ENCODE measurements at places on chromosomes 5 and 9.

DNA sequence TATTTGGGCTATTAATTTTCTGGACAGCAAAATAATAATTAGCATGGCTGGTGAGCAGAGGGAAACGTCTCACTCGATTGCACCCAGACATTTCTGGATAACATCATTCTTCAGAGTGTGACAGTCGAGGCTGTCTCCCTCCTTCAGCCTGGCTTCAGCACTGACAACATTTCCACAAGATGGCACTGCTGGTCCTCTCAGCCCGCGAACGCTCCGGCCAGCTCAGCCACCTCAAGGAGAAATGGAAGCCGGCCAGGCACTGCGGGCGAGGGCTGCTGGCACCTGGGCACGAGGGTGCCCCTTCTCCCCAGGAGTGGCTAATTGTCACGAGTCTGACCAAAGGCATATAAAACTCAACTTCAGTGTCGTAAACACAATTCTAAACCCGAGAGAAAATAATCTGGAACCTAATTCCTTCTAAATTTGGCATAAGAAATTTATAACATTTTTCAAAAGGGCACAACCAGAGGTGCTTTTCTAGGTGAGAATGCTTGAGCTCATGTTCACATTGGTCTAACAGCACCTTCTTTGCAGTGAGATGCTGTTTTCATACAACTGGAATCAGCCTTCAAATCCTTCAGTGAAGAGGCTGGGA, 65.9 kb downstream of the DAP start:
- no peak for DNase-seq

- no peak for DNase-seq
Observed at GRCh38 chr9:38016375-38017135, 52.5 kb downstream of the SHB start.

DNA sequence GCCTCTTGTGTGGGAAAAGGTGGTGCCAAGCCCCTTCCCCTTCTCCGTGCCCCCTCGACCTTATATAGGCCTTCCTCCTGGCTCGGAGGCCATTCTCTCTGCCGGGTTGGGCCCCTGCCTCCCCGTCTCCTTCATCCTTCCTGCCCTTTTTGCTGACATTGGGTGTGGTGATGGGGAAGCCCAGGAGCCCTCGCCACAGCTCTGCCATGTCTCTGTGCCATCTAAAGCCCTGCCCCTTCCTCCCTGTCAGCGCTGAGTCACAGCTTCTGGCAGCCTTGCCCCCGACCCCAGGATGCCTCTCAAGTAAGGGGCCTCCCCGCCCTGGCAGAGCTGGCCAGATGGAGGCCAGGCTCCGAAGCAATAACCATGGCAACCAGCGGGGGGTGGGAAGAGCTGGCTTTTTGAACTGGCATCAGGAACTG, 30.4 kb downstream of the JADE2 start:
- peak; percentile 59 for DNase-seq

DNA sequence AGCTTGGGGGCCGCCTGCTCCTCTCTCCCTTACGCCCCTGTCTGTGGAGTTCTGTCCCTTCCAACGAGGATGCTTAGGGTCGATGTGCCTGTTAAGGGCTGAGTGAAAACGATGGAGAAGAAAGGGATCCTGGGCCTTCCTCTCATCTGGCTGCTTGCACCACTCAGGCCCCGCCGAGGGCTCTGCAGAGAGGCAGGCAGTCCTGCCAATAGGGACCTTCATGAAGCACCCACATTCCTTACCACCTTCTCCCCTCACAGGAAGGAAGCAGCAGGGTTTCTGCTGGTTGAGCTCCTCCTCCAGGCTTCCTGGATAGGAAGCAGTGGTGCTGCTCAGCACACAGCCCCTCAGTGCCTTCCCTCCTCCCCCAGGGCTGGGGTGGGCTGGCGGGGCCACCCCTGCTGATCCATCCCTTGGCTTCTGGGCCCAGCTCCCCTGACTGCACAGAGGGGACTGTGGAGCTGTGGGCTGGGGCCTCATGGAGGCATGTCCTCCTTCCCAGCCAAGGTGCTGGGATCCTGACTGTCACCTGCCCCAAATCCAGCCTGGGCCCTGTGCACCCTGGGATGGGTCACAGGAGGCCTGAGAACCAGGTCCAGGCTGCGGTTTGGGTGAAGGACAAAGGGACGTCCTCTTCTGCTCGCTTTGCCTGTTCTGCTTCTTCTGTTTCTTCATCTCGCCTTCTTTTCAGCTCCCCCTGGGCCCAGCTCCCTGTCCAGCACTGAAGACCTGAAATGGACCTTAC, 50.5 kb downstream of the AHRR start:
- DNase-seq = no peak

DNA sequence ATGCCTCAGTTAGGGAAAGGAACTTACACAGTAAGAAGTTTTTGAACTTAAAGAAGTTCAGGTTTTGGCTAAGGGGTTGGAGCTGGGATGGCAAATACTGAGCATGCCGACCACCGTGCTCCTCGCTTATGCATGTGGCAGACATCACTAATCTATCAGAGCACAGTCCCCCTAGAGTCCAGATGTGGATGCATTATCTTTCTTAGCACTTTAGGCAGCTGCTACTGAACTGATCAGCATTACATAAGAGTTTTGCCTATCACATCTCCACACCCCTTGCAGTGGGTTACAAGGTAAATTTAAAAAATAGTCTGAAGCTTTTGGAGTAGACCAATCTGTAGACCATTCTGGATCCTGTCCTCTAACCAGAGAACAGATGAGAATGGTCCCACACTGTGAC, 22.4 kb downstream of the MACIR start:
- DNase-seq = no peak

GRCh38 chr5:120007598-120007997, 378.2 kb downstream of the FAM170A start:
- DNase-seq = no peak

GRCh38 chr9:130713286-130713960, 19.8 kb downstream of the EXOSC2 start:
- no peak for DNase-seq

- DNase-seq = no peak
Observed at GRCh38 chr5:100322483-100322882, 212.7 kb upstream of the FAM174A start.

DNA sequence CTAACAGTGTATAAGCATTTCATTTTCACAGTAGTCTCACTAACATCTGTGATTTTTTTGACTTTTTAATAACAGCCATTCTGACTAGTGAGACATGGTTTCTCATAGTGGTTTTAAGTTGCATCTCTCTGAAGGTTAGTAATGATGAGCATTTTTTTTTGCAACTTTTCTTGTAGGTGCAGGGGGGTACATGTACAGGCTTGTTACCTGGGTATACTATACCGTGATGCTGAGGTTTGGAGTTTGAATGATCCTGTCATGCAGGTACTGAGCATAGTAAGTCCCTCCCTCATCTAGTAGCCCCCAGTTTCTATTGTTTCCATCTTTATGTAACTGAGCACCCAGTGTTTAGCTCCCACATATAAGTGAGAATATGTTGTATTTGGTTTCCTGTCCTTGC, 444.6 kb upstream of the DAB2 start:
- no peak for DNase-seq

DNA sequence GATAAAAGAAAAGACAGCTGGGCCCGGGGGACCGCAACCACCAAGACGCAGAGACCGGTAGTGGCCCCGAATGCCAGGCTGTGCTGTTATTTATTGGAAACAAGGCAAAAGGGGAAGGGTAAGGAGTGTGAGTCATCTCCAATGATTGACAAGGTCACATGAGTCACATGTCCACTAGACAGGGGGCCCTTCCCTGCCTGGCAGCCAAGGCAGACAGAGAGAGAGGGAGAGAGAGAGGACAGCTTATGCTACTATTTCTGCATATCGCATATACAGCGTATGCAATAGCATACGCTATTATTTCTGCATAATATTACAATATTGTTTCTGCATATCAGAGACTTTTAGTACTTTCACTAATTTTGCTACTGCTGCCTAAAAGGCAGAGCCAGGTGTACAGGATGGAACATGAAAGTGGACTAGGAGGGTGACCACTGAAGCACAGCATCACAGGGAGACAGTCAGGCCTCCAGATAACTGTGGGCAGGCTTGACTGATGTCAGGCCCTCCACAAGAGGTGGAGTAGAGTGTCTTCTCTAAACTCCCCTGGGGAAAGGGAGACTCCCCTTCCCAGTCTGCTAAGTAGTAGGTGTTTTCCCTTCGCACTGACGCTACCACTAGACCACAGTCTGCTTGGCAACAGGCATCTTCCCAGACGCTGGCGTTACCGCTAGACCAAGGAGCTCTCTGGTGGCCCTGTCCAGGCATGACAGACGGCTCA, 50.3 kb downstream of the RFX3 start:
- DNase-seq = no peak

DNA sequence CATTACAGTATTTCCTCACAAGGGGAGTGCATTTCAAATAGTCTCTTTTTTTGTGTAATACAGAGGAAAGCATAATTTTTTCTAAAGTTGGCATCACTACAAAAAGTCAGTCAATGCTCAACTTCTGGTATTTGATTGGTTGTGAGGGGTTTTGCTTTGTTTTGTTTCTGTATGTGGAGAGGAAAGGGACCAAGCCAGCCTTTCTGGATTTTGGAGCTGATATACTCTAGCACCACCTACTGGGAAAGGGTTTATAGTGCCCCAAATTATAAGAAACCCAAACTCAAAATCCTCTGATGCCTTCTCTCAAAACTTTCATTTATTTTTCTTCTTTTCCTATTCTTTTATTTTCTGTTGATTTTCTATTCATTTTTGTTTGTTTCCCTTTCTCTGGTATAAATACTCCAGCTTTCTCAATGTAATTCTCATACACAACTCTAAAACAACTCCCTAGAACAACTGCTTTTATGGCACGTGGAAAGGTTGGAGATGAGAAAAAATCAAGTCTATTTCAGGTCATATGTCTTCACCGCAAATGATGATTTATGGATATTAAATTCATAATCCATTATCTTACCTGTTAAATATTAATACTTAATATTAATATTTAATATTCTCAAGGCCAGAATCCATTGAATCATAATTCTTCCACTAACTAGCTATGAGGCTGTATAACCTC, 69.5 kb upstream of the ANXA1 start:
- no peak for DNase-seq

DNA sequence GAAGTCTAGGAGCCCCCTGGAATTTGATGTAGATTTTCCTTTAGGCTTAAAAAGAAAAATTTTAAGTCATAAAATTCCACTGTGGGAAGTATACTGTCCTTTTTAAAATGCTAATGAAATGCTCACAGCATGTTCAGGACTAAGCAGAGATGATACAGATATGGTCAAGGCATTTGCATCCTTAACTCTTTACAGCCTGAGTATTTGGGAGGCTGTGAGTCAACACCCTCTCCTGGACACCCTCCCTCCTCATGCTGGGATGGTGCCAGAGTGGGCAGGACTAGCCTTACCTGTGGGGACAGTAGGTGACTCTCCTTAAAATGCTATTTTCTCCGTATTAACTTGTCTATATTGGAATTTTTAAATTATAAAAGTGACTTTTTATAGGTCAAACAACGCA, 197.4 kb upstream of the ELL2 start:
- DNase-seq = no peak

- no peak for DNase-seq
Observed at GRCh38 chr9:123828449-123828848, 101.5 kb downstream of the DENND1A start.

DNA sequence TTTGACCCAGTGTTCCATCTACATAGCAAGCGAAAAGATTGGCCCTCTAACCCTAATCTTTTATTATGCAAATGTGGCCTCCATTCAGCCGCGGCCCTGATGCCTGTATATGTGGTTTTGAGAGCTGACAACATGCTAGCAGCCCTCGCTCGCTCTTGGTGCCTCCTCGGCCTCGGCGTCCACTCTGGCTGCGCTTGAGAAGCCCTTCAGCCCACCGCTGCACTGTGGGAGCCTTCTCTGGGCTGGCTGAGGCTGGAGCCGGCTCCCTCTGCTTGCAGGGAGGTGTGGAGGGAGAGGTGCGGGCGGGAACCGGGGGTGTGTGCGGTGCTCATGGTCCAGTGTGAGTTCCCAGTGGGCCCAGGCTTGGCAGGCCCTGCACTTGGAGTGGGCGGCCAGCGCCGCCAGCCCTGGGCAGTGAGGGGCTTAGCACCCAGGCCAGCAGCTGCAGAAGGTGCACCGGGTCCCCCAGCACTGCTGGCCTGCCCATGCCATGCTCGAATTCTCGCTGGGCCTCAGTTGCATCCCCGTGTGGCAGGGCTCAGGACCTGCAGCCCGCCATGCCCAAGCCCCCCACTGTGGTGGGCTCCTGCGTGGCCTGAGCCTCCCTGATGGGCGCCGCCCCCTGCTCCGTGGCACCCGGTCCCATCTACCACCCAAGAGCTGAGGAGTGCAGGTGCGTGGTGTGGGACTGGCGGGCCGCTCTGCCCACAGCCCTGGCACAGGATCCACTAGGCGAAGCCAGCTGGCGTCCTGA, 757.5 kb upstream of the CTNND2 start:
- DNase-seq = no peak

All from stimulated activated CD8-positive, alpha-beta memory T cell treated with anti-CD3 and anti-CD28 coated beads, Interleukin-4, amount 100 ng/mL, for 4 hours (primary cell).